Left kidney (tissue), 8 donors: ENCODE measurements at places on chromosomes 12 and 14.

DNA sequence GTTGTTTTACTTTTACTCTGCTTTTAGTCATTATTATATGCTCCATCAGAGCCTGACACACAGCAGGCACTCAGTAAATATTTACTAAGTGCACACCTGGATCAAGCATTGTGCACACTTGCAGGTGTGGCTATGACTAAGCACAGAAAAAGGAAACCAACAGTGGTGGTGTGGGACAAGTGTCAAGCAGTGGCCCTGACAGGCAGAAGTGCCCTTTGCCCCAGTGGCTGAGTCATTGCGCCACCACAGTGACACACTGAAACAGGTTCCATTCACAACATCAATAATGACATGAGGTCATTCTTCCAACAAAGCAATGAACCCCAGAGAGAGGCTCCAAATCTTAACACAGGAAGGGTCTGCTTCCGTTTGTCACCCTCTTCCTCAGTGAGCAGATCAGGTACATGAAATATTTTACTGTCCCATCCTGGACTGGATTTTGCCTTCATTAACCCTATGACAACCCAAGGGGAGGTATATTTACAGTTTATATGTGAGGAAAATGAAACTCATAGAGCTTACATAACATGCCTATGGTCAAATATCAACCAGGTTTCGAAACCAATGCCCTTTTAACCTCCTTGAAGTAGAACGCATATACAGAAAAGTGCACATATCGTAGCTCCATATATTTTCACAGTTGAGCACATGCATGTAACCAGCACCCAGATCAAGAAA lies 82.6 kb upstream of the GTF2A1 start:
- DNase-seq: no peak

DNA sequence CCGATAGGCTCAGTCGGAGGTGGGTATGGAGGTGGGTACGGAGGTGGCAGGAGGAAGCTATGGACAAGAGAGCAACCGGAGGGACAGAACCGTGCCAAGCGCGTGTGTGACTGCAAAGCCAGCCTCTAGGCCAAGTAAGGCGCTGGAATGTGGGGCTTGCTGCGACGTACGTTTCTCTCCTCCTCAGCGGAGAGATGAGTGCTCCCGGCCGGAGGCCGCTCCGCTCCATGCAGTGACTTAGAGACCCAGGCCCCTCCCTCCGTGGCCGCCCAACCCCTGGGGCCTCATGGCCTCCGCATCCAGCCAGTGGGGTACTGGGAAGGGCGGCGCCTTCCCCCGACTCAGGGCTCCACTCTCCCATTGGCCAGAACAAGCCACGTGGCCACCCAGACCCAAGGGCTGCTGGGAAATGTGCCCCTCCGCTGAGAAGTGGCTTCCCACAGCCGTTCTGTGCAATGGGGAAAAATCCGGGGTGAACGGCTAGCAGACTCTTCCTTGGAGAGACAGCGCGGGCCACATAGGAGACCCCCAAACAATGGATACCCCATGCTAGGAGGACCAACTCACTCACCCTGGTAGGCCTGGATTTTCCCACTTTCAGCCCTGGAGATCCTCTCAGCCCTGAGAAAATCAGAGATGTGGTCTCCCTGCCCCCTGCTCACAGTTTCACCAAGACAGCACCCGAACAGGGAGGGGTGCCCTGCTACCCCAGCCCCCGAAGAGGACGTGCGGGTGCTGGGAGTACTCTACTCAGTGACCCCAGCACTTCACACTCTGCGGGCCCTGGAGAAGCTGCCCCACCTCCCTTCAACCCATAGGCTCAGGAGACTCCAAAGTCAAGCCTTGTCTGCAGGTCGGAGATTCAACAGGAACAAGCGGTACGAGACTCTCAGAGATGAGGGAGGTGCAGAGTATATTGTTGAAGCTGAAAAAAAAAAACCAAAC lies 66.7 kb downstream of the RIMBP2 start:
- DNase-seq: no peak

GRCh38 chr14:78455896-78456435 lies 285.8 kb downstream of the NRXN3 start:
- no peak for DNase-seq

DNA sequence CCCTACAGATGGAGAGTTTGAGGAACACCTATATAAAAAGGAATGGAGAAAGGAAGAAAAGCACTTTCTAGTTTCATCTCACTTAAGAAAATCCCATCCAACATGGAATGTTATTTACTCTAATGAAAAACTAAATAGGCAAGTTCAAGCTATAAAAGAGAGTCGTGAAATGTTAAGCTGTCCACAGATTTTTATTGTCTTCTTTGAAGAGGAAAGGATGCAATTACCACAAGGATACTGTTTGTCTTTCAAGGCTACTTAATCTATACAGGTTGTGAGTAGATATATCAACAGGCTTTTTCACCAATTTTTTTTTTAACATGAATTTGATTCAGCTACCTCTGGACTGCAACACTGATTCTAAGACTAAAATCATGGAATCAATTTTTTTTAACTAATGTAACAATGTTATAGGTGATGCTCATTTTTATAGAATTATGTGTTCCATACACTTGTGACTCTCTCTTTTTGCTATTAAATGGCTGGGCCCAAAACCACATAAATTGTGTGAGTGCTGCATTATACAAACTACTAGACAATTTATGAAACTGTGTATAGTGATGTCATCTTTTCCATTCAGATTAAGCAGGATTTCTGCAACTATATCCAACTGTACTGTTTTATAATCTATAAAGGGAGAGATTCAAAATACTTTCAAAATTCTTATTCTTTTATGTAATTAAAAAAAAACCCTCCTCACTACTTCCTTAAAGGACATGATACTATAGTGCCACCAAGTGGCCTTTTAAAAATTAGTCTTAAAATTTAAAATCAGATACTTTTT lies 26.8 kb upstream of the BMAL2 start:
- no peak for DNase-seq

DNA sequence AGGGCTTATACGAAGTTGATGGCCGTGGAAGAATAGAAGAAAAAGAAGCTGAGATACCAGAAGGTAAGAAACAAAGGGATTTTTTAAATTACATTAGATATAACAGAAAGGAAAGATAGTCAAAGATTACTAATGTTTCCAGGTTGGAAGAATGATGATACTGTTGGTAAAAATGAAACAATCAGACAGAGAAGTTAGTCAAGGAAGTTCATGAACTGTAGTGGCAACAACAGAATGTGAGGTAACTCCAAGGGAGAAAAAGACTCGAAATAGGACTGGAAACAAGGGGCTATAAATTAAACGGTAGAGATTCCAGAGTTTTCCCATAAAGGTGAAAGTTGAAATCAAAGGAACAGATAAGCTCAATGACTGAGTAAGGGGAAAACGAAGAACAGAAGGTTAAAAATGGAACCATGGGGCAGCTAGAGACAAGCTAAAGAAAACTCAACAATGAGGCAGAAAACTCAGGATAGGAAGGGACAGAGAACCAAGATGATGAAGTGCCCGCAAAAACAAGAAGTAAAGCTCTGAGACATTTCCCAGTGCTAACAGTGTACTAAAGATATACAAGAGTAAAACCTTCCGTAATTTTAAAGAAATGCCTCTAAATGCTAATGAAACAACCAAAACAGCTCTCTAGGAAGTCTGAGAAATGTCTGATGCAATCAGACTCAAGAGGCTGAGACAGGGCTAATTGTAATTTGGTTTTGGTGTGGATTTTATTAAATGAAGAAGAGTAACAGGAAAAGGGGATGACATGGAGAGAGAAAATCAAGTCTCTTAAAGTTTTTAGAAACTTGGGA lies 70.0 kb downstream of the PPP2R5E start:
- no peak for DNase-seq

GRCh38 chr12:12523229-12523628 lies 39.4 kb downstream of the DUSP16 start:
- no peak for DNase-seq

- no peak for DNase-seq
Measured at GRCh38 chr14:45332360-45332988, 79.5 kb upstream of the MIS18BP1 start.

- DNase-seq: no peak
Measured at GRCh38 chr14:61341275-61342206, 20.2 kb downstream of the PRKCH start.

DNA sequence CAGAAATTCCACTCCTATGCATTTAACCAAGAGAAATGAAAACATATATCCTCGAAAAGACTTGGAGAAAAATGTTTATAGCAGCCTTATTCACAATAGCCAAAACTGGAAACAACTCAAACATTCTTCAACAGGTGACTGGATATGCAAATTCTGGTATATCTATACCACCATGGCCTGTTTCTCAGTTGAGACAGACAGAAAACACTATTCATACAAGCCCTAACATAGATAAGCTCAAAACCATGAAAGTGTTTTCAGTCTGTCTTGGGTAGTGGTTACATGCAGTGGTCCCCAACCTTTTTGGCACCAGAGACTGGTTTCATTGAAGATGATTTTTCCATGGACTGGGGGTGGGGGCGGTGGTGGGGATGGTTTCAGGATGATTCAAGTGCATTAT lies 83.8 kb downstream of the SRGAP1 start:
- no peak for DNase-seq

DNA sequence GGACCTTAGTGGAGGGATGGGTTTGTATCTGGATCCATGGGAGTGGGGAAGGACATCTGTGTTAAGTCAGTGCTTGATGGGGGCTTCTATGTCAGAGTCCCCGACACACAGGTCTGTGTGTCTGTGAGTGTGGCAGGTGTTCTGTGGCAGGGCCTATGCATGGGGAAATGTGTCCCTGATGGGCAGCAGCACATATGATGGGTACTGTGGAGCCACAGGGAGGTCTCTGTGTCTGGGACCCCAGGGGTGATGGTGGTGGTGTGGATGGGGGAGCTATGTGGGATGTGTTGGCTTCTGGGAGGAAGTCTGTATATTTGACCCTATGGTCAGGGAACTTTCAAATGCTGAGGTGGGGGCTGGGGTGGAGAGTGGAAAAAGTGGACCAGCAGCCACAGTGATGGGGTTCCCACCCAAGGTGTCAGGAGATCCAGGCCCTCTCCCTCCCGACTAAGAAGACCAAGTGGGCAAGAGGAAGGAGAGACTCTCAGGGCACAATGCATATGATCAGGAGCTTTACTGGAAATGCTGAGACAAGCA lies 16.5 kb downstream of the KRT7 start:
- DNase-seq: no peak

DNA sequence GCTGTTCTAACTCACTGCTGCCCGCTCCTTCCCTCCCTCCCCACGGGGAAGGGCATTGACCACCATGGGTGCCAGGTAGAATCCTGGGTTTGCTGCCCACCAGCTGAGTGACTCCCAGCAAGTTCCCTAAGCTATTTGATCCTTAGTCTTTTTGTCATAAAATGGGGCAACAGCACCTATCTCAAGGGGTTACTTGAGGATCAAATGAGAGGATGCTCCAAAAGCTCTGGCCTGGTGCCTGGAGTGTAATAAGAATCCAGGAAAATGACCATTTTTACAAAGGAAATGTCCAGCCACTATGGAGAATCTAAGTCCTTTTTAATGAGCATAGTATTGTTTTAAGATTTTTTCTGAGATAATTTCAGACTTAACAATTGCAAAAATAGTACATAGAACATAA lies 61.4 kb upstream of the CMKLR1 start:
- DNase-seq: no peak

- no peak for DNase-seq
Measured at GRCh38 chr12:65673156-65673690, 151.1 kb upstream of the HMGA2 start.

DNA sequence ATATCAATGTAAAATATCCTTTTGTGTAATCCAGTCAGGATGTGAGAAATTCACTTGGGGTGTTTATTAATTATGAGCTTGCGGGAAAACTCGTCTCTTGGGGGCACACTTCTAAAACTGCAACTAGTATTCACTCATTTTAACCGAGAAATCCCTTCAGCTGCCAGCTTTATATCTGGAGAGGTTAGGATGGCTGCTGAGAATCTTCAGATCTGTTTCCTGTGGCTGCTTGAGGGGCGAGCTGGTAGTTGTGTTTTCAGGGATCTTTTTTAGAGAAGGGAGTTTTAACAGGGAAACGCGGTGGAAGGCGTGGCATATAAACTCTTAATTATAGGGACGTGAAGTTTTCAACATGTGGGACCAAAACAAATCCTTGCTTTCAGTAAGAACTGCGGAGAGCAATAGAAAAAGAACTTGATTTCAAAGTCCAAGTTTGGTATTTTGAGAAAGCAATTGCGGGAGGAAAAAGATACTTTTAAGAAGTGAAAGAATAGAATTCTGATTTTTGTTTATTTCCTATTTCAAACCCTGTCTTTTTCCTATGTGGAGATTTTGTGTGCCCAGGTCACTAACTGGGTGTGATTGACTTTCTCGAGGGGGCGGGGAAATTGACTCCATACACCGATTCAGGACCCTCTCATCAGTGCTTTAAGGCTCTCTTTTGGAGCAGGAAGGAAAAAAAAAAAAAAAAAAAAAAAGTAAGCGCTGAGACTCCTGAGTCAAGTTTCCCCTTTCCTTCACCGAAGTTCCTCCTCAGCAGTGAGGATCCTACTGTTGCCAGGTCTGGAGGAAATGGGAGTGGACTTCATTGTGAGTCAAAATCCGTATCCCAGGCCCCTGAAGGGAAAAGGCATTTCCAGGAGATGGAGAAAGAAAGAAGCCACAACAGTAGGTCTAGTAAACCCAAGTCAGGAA lies 1.1 kb downstream of the PPFIBP1 start:
- DNase-seq: no peak

DNA sequence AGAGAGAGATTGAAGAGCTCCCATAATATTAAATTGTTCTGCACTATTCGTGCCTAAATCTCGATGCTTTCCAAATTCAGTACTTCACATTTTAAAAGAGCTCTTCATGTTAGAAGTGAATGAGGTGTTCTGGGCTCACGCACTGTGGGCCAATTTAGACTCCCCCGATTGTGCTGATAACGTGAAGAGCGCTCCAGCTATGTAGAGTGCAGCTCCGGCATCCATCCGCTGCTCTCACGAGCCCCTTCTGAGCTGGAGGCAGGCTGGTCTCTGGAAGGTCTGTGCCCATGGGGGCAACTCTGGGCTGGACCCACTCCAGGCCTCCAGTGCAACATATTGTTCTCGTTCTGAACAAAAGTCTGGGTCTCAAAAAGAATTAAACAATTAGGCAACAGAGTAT lies 692.6 kb downstream of the VRK1 start:
- no peak for DNase-seq

DNA sequence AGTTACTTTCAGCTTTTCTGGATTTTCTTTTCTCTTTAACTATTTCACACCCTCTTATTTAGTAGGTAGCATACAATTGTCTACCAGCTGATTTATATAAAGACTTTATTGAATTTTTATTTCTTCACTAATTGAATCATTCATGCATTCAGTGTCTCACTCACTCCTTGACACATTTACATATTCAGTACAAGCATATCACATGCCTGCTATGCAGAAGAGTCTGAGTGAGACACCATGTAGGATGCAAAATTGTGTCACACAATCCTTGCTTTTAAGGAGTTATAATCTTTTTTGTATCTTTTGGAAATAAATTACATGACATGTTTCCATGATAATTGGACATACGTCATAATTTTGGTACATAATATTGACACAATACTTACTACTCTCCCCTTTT lies 83.0 kb downstream of the AKAP6 start:
- DNase-seq: no peak
